ENCODE measurements at places on chromosomes 1 and 21.
A peak's percentile ranks its signal among the peaks of the same experiment; 100 is the strongest.

GRCh38 chr1:117268535-117269455 lies 58.1 kb upstream of the VTCN1 start:
- DNase-seq = no peak

- no peak for DNase-seq
These were observed 18.9 kb downstream of the KPNA6 start for GRCh38 chr1:32126770-32127169.

DNA sequence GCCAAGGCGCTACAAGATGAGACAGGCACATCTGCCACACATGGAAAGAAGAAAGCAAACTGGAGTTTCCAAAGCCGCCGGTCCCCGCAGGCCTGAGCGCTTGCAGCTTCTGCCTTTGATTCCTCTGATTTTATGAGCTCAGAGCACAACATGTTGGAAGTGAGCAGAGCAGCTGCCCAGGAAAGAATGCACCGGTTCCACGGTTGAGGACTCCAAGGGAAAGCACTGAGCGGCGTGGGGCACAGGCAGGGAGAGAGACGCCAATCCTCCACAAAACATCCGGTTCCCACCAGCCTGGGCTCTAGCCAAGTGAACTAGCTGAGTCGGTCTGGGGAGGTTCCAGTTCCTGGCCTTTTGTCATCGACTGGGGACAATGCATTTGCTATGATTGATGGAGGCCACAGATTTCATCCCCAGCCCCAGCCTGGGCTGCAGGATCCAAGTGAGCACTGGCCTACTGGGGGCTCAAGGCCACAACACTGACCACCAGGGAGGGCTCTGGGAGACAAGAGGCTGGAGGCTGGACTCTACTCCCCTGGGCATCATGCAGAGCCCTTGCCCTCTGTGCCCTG lies 253.1 kb upstream of the IRF2BP2 start:
- no peak for DNase-seq

DNA sequence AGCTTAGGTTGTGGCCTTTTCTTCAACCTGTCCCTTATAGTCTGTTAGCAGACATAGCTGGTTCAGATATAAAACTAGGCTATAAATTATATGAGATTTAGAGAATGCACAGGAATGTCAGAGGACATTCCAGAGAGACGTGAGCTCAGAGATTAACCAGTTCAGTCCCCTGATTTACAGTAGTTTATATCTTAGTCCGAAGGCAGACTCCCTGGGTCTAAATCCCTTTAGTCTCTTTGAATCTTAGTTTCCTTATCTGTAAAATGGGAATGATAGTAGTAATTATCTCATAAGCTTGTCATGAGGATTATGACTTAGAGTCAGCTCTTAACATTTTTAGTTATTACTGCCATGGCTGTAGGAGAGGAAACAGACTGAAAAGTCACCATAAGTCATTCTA lies 45.5 kb upstream of the PLXNA2 start:
- no peak for DNase-seq

DNA sequence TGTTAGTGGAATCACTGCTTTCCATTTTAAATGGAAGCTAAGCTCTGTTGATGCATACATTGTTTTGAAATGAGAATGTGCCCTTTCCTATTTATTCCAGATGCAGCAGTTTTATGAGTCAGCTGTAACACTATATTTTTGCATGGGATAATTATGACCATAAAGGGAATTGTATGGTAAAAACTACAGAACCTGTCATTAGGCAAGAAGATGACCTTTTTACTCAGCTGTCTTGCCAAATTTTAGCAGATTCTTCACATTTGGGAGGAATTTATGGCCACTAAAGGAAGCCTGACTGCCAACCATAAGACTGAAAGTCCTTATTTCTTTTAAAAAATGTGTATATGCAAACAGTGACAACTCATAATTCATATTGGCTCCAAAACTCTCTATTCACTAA lies 356.3 kb upstream of the PRMT6 start:
- no peak for DNase-seq

GRCh38 chr21:41765420-41765821 lies 1.4 kb downstream of the RIPK4 start:
- no peak for DNase-seq

- DNase-seq = no peak
These were observed 57.4 kb downstream of the GALNT2 start for GRCh38 chr1:230124186-230125128.

- no peak for DNase-seq
These were observed 910 bp downstream of the RUNX1 start for GRCh38 chr21:35048183-35048601.

DNA sequence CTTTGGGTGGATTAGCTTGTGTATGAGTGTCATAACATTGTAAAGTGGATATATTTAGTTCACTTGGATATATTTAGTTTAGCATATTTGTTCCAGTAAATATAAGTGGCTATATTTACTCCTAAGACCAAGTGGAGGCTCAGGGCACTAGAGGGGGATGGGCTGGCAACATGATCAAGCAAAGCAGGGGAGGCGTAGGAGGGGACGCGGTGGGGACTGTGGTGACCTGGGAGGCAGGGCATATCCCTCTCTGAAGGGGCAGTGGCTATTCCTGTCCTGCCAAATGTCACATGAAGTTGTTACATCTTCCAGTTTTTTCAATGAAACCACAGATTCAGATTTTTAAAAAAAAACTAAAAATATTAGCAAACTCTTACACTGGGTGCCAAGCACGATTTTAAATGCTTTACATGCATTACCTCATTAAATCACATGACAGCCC lies 51.9 kb upstream of the EDN2 start:
- no peak for DNase-seq

- DNase-seq = no peak
These were observed 57.5 kb downstream of the ERG start for GRCh38 chr21:38440746-38441145.

DNA sequence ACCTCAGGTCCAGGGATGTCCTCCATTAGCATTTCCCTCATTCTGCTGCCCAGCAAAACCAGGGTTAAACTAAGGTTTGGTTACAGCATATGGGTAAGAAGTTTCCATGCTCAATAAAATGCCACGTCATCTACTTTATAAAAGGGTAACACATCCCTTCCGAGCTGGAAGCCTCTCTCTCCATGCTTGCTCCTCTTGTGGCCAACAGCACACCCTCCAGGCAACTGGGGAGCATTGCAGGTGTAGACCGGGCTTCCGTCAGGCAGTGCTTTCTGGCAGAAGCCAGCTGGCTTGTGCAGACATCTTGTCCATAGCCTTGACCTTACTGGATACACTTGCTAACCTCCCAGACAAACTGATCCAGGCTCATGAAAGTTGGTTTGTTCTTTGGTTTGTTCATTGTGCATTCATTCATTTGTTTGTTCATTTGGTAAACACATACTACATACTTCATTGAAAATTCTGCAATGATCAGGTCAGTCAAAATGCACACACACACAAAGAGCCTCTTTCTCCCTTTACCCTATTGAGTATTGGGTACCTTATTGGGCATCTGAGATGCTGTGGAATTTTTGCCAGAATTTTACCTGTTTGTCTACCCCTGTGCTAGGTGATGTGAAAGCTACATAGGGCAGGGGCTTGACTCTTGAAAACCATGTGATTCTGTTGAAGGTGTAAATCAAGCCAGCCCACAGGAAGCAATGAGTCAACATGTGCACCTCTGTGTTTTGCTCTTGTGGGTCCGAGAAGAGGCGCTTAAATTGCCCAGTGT lies 422.8 kb downstream of the CAMTA1 start:
- peak; percentile 54 for DNase-seq

- no peak for DNase-seq
These were observed 39.5 kb upstream of the RGS16 start for GRCh38 chr1:182643699-182644098.

DNA sequence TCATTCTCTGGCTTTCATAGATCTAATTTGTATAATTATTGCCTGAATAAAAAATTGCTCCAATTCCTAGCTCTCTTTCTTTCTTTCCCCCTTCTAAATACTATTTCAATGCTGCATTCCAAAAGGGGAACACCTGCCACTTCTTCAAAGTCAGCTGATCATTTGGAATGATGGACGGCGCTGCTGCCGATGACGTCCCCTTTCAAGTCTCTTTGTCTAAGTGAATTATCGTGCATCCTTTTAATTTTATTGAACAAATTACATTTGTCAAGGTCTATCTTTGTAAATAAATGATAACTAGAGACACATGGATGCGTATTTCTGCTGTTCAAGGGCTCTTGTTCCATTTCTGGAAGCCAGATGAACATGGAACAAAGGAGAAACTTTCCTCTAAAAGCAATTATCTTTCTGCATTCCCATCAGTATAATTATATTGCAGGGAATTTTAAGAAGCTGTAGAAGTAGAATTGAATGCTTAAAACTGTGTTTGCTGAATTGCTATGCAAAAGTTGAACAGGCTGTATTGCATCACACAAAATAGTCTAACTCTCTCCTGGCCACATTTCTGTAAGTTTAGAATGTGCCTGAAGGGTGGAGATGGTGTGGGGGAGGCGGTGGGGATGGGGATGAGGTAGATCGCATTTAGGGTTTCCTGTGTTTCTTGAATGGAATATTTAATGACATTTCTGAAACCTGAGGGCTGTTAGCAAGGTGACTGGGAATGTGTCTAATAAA lies 191.9 kb upstream of the LMO4 start:
- no peak for DNase-seq

- DNase-seq = no peak
These were observed 51.2 kb upstream of the COA6 start for GRCh38 chr1:234322097-234322496.

DNA sequence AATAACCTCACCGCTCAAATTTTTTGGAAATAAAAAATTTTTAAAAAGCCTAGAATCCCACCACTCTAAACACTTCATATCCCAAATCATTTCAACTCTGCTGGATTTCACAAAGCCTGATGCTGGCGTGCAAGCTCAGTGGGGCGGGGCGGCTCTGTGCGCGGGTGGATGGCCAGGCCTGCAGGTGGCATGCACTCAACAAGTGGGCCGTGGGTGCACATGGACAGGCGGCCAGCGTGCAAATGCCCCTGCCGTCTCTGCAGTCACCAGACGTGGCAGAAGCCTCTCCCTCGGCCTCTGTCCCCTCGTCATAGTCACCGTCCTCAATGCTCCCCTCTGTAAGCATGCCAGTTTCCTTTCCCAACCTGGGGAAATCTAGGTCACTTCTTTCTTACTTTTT lies 6.6 kb upstream of the PDE9A start:
- DNase-seq = no peak

DNA sequence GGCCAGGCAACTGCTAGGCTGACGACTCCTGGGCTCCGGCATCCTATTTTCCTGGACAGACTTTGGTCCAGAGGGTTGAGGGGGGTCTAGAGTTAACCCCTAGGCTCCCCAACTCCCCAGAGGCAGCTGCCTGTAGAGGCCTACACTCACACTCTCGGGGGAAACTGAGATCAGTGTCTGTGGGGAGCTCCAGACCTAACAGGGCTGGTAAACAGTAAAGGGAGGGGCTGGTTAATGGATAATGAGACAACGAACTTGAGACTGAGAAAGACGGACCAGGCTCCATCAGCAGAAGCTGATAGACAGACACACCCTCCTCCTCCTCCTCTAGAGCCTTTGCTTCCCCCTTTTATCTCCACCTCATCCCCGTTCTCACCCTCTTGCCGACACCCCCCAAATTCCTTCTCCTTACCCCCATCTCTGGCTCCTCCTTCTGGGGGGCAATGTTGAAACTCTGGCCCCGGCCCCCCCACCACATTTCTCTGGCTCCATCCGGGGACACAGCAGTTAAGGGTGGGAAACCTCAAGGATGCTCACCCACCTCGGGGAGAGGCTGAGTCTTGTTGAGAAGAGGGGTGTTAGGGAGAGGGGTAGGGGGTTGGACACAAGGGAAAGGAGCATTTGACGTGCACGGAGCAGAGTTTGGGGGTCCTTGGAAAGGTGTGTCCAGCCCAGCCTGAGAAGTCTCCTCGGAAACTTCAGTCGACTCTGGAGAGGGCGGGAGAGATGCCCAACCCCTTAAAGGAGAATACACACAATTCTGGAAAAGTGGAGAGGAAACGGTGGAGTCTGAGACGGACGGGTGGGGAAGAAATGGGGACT lies at the start of gene MTMR11:
MTMR11 (minus strand) TSS at position 710 of the 822 bp plus-strand sequence; CDS start at position 478, 232 bp downstream.
- no peak for DNase-seq

- DNase-seq = no peak
These were observed 6.8 kb upstream of the PPP1R15B start for GRCh38 chr1:204418174-204419063.

All from stimulated activated CD8-positive, alpha-beta memory T cell treated with anti-CD3 and anti-CD28 coated beads, Interleukin-4, amount 100 ng/mL, for 48 hours (primary cell).